Stimulated activated CD8-positive, alpha-beta memory T cell treated with anti-CD3 and anti-CD28 coated beads, Interleukin-2, amount 100 ng/mL, for 1 hour (primary cell): ENCODE measurements at places on chromosomes 1 and 21.

- DNase-seq = no peak
These were observed 27.8 kb upstream of the LRRC3 start for GRCh38 chr21:44427241-44428120.

DNA sequence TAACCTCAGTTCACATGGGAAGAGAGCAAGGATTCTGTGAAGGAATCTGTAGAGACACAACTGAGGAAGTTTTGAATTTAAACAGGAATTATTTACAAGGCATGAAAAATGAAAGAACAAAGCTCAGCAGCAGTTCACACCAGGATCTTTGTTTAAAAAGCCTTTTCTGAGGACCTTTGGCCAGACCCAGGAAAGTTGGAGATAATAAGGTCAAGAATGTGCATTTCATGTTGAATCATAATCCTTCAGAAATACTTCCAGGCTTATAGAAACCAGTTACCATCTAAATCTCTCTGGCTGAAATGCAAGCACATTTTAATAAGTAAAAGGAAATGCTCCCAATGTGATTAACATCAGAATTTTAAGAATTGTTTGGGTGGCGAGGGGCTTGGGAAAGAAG lies 2.7 kb downstream of the CLIC6 start:
- DNase-seq = no peak

DNA sequence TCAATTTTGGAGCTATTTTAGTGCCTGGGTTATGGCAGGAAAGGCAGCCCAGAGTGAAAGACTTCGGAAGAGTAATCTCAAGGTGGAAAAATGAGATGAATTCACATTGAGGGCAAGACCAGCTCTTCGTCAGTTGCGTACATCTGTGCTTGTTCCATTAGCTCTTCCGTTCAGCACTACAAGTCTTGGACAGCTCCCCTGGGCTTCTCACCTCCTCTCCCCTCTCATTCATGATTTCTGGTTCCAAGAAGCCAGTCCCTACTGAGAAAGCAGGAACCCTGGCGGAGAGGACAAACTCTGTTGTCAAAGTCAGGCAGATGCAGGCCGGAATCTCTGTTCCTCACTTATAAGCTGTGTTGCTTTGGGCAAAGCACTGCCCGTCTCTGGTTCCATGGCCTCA lies 76.5 kb downstream of the ACTL8 start:
- DNase-seq = no peak

DNA sequence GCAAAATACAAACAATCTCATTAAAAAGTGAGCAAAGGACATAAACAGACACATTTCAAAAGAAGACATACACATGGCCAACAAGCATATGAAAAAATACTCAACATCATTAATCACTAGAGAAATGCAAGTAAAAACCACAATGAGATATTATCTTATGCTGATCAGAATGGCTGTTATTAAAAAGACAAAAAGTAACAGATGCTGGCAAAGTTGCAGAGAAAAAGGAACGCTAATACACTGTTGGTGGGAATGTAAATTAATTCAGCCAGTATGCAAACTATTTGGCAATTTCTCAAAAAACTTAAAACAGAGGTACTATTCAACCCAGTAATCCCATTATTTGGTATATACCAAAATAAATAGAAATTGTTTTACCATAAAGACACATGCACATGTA lies 32.2 kb upstream of the TNFSF18 start:
- DNase-seq = no peak

GRCh38 chr1:114695430-114696058 lies at the start of gene AMPD1:
Gene AMPD1 (minus strand): TSS chr1:114695546. CDS start chr1:114695471, 75 bp downstream.
- DNase-seq = no peak

DNA sequence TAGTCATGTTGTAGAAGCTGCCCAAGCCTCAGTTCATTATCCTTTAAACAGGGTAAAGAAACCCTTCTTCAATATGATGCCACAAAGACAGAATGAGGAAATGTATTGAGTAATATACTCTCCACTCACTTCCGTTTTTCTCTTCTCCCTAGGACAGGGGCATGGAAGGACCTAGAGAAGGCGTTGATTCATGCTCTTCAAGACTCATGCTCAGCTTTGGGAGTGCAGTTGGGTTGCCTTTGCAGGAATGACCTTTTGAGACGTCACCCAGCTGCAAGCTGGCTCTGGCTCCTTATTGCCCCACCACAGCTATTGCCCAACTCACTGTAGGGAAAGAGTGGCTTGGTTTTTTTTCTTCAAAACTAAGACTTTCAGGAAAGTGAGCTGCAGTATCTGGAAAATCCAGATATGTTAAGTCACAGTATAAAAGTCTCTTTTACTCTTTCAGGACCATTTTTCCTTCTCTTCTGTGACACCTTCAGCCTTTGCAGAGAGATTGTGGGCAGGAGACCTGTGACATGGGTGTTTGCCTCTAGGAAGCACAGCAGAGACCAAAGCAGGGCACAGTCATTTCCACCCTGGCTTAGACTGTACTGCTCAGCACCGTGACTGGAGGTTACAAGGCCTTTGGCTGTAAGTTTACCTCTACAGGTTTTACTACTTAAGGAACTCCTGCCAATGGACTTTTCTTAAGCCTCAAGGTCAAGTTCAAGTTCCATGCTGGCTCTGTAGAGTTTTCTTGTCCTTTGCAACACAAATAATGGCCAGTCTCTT lies 39.5 kb downstream of the XCL2 start:
- no peak for DNase-seq
